NCI-H1694 treated with DMSO at 0.1 percent for 48 hours (cell line): ENCODE measurements at places on chromosomes 6 and 20.

DNA sequence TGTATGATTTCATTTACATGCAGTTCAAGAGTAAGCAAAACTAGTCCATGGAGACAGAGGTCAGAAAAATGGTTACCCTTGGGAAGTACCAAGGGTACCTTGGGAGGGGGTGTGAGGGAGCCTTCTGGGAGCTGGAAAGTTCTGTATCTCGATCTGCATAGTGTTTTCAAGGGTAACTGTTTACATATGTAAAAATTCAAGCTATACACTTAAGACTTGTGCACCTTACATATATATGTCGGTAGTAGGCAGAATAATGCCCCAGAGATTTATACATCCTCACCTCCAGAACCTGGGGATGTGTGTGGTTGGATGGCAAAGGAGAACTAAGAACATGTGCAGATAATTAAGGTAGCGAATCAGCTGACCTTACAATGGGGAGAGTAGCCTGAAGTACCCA, 31.0 kb downstream of the GABRR2 start:
- DNase-seq = no peak

- no peak for DNase-seq
Measured at GRCh38 chr6:149897015-149897697, 757 bp downstream of the RAET1E start.

DNA sequence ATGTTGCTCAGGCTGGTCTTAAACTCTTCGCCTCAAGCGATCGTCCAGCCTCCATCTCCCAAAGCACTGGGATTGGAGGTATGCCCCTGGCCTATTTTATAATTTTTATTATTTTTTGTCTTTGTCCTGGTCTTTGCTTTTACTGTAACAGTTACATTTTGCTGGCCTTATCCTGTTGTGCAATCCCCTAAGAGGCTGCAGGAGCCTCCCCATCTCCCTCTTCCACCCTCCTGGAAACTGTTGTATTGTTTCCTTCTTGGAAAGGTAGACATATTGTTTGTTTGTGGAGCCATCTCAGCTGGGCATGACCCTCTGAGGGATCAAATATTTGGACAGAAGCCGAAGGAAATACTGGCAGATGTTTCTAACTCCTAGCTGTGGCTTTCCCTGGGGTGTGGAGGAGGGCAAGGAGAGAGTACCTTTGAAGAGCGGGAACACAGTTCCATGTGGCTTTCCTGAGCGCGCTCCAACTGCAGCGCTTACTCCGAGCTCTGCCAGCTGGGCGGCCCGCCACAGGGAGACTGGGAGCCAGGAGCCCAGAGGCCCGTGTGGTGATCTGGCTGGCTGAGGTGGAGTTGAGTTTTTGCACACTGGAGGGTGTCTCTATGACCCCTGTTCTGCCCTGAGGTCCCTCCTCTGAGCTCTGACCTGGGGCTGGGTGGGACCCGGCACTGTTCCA, 4.9 kb downstream of the MAPK13 start:
- DNase-seq = no peak

GRCh38 chr20:8183526-8183925, 51.5 kb downstream of the PLCB1 start:
- no peak for DNase-seq

GRCh38 chr6:138157986-138158638, 3.6 kb upstream of the ARFGEF3 start:
- DNase-seq = no peak

DNA sequence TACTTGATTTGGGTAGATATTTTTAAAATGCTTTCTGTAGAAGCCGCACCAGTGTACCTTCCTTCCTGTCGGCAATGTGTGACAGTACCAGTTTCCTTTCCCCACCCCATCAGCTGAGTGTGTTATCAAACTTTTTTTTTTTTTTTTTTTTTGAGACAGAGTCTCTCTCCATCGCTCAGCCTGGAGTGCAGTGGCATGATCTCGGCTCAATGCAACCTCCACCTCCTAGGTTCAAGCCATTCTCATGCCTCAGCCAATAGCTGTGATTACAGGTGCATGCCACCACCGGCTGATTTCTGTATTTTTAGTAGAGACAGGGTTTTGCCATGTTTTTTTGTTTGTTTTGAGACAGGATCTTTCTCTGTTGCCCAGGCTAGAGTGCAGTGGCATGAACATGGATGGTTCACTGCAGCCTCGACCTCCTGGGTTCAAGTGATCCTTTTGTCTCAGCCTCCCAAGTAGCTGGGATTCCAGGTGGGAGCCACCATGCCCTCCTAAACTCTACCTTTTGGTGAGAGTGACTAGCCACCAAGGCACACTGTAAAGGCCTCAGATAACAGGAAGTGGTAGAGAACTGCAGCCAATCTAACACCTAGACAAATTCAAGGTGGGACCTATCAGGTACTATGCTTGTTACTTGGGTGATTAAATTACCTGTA, 26.5 kb upstream of the ZBTB22 start:
- DNase-seq = no peak

- DNase-seq = no peak
Measured at GRCh38 chr6:46044881-46045617, 29.4 kb upstream of the CLIC5 start.

GRCh38 chr6:165325609-165326008, 16.2 kb upstream of the C6orf118 start:
- DNase-seq = no peak

- DNase-seq = no peak
Measured at GRCh38 chr20:41168281-41169161, 31.2 kb downstream of the PLCG1 start.

- DNase-seq = no peak
Measured at GRCh38 chr6:48471326-48471725, 360.3 kb upstream of the PTCHD4 start.

GRCh38 chr6:41255110-41255509, 27.0 kb downstream of the TREML4 start:
- no peak for DNase-seq

- no peak for DNase-seq
Measured at GRCh38 chr6:131116321-131116720, 18.9 kb upstream of the AKAP7 start.

GRCh38 chr6:109768485-109768884, 77.4 kb downstream of the FIG4 start:
- DNase-seq = no peak

GRCh38 chr6:13635948-13636658, 21.0 kb downstream of the NOL7 start:
- no peak for DNase-seq

GRCh38 chr6:102995491-102995890, 1602.0 kb downstream of the GRIK2 start:
- DNase-seq = no peak

- no peak for DNase-seq
Measured at GRCh38 chr6:158417760-158418098, 105.5 kb downstream of the TULP4 start.

DNA sequence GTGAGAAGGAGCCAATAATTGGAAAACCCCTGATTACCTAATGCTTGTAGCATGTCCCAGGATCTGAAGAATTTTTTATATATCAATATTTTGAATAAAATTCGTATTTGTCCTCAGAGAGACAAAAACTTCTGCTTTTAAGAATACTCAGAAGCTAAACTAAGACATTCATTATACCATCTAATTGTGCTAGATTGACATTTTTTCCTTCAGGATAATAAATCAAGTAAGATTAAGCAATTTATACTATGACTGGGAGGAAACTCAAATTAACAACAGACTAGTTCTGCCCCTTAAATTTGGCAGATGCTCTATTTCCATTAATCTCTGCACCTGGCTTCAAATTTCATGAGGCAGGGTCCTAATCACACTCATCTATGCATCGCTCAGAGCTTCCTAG, 291.4 kb downstream of the PLCB1 start:
- peak; percentile 57 for DNase-seq

GRCh38 chr6:135012349-135012748, 42.3 kb downstream of the HBS1L start:
- no peak for DNase-seq

DNA sequence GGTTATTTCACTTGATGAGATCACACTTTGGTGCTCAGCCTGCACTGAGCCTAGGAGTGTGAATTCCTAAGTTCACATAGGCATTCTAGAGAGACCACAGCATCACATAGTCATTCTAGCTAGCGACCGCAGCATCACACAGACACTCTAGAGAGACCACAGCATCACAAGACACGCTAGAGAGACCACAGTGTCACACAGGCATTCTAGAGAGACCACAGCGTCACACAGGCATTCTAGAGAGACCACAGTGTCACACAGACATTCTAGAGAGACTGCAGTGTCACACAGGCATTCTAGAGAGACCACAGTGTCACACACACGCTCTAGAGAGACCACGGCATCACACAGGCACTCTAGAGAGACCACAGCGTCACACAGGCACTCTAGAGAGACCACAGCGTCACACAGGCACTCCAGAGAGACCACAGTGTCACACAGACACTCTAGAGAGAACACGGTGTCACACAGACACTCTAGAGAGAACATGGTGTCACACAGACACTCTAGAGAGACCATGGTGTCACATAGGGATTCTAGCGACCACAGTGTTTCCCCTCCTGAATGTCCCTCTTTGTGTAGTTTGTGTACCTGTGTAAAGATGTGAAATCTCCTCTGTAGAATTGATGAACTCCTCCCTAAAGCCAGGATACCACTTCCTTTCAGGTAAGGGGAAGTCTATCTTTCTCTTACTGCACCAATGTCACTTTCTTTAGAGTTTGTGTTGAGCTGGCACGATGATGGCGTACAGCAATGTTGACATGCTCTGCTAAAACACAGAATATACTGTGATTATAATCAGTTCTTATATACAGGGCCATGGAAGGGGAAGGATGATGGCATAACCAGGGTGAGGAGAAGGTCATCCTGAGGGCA, 169.4 kb downstream of the ZDHHC14 start:
- DNase-seq = no peak

GRCh38 chr6:5990786-5991185, 15.9 kb downstream of the NRN1 start:
- no peak for DNase-seq

- DNase-seq = peak; percentile 73
Measured at GRCh38 chr6:25485821-25486534, 166.0 kb upstream of the SCGN start.

DNA sequence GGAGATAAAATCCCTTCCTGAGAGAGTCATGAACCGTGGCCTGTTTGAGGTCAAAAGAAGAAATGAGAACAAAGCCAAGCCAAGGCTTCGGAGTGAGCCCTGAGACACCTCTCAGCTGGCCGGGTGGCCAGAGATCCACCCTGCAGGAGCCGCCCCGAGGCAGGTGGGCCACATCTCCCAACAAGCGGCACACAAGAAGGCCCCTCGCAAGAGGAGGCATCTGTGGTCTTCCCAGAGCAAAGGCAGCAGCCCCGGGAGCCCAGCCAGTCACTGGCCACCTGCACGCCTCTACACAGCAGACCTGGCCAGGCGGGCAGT, 30.9 kb upstream of the AFDN start:
- no peak for DNase-seq

DNA sequence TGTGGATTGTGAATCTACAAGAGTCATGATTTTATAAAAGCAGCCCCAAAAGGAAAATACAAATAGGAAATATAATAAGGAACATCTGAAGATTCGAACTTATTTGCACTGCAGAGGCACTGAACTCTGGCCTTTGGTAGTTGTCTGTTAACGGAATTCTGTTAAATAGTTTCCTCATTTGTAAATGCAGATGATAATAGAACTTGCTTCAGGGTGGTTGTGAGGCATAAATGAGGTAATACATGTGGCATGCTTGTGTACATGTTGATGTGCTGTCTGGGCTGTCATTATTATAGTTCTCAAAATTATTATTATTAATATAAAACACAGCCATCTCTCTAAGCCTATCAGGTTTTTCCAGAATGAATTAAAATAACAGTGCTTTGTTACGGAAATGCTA, 302.0 kb downstream of the NRN1 start:
- no peak for DNase-seq

DNA sequence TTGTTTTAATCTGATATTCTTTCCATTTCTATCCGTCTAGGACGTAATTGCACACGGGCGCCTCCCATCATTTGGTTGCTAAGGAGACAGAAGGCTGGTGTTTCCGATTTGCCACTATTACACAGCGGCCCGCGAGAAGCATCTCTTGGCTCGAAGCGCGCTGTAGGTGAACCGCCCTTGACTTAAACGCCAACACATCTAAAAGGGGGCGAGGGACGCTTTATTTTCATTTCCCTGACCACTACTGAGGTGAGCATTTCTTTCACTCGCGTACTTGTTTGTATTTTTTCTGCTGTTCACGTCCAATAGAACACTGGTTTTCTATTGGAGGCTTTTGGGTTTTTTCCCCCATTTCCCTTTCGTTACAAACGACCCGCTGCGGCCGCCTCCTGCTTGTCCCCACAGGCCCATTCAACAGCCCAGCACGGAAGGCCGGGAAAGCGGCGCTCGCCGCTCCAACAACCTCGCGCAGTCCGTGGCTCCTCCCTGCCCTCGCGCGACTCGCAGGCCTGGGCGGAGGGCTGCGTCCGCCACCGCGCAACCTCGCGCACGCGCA, 505 bp upstream of the WRNIP1 start:
- DNase-seq = peak; percentile 50

GRCh38 chr6:165805636-165806035, 142.6 kb upstream of the PDE10A start:
- no peak for DNase-seq

GRCh38 chr6:105748737-105749161, 337.4 kb upstream of the PRDM1 start:
- no peak for DNase-seq

GRCh38 chr6:147156218-147156617, 48.0 kb upstream of the STXBP5 start:
- DNase-seq = no peak

DNA sequence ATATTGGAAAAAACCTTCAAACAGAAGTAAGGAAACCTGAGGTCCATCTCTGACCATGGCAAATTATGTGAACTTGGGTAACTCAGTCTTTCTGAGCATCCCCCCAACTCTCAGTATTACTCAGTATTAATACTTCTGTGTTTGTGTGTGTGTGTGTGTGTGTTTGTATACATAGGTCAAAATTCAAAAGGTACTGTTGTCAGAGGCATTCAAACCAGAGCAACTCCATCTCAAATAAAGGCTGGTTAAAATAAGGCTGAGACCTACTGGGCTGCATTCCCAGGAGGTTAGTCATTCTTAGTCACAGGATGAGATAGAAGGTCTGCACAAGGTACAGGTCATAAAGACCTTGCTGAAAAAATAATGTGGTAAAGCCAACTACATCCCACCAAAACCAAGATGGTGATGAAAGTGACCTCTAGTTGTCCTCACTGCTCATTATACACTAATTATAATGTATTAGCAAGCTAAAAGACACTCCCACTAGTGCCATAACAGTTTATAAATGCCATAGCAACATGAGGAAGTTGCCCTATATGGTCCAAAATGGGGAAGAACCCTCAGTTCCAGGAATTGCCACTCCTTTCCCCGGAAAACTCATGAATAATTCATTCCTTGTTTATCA, 33.3 kb upstream of the SLC22A16 start:
- no peak for DNase-seq

- no peak for DNase-seq
Measured at GRCh38 chr6:168183613-168183970, 104.6 kb upstream of the FRMD1 start.

- DNase-seq = no peak
Measured at GRCh38 chr6:112806163-112806865, 459.2 kb downstream of the RFPL4B start.

GRCh38 chr20:58694241-58695083, 1.9 kb downstream of the NPEPL1 start:
- no peak for DNase-seq
